Activated naive CD4-positive, alpha-beta T cell treated with anti-CD3 and anti-CD28 coated beads, Interleukin-2, amount 10 ng/mL, durations not matched to agents 7 days and 5 days (primary cell): ENCODE measurements at places on chromosomes 7 and 10.

DNA sequence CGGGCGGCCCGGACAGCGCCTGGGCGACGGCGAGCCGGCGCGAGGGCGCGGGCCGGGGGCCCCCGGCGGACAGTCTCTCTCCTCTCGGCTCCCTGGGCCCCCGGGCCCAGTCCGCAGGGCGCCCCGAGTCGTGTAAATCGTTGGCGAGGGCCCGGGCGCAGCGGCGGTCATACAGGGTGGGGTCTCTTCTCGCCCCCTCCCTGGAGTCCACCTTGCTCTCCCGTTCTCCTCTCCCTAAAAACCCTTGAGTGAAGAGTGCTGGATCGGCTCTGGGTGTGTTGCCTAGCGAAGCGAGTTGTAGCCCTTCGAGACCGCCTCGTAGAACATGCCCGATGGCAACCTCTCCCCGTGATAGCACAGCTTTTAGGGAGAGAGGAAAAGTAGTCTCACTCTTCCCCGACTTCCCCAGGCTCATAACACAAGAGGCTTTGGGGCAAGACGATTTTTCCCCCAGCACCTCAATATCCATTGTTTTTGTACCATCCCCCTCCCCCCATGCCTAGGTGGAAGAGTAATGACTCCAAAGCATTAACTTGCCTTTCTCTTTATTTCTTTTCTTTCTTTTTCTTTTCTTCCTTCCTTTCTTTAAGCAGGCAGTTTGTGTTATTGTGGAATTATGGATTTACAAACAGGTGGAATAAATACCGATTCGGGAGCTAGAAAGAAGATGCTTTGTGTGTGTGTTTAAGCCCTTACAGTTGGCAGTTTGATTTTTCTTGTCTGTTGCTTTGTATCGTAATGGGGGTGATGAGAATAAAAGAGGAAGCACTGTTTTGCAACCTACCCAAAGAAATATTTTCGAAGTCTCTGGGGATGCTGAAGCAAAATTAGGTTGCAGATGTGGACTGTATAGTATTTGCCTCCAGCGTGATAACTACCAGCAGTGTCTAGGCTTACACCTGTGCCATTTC lies 822 bp downstream of the SHOC2 start:
- DNase-seq: peak; percentile 31
- H3K4me3 ChIP-seq: peak overlapping the region; percentile 91
- peak overlapping the region; percentile 89 for H3K27ac ChIP-seq

- peak overlapping the region; percentile 78 for H3K4me3 ChIP-seq
- peaks cover 34% of the 10 kb centered on the region for H3K36me3 ChIP-seq
- peaks cover 86% of the 10 kb centered on the region for H3K4me1 ChIP-seq
- H3K27ac ChIP-seq: peak overlapping the region; percentile 85
- DNase-seq: peak; percentile 55
Measured at GRCh38 chr7:149872419-149873073, 1.2 kb upstream of the ATP6V0E2 start.

GRCh38 chr7:13949445-13949844 lies 40.0 kb downstream of the ETV1 start:
- H3K36me3 ChIP-seq: no peaks in the 10 kb centered on the region
- no peak overlapping the region for H3K27ac ChIP-seq
- no peak for DNase-seq
- H3K4me1 ChIP-seq: no peaks in the 10 kb centered on the region
- no peak overlapping the region for H3K4me3 ChIP-seq

- DNase-seq: no peak
- no peaks in the 10 kb centered on the region for H3K36me3 ChIP-seq
- H3K27me3 ChIP-seq: peaks cover 3% of the 10 kb centered on the region
- H3K4me3 ChIP-seq: no peak overlapping the region
- no peaks in the 10 kb centered on the region for H3K4me1 ChIP-seq
Measured at GRCh38 chr10:91552274-91553095, 80.4 kb downstream of the PPP1R3C start.

DNA sequence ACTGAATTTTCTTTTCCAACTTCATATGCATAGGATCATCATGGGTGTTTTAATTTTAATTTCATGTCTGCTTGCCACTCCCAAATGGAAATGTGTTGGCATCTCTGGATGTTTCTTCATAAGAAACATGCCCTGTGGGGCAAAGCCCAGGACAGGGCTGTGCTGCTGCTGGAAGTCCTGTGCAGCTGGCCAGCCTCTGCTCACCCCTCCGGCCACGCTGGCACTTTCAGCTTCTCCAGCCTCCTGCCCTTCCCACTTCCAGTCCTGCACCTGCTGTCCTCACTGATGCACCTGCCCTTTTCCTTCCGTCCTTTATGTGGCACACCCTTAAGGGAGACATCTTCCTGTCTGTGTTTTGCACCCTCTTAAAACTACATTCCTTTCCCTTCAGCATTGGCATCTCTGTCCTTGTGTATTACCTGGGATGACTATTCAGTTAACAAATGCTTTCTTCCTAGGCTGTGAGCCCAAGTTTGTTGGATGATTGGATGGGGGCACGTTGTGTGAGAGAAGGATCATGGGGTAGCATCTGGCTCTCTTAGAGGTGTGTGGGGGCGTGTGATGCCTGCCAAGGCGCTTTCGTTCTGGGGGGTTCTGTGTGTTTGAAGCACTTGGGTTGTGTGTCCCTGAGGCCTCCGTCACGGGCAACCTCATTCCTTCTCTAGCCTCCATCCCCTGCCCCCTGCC lies 56.8 kb downstream of the TCF7L2 start:
- no peaks in the 10 kb centered on the region for H3K36me3 ChIP-seq
- no peak for DNase-seq
- H3K27me3 ChIP-seq: peaks cover 88% of the 10 kb centered on the region
- peaks cover 22% of the 10 kb centered on the region for H3K4me1 ChIP-seq
- no peak overlapping the region for H3K4me3 ChIP-seq

- DNase-seq: no peak
- no peaks in the 10 kb centered on the region for H3K27me3 ChIP-seq
- H3K4me1 ChIP-seq: no peaks in the 10 kb centered on the region
- no peak overlapping the region for H3K27ac ChIP-seq
Measured at GRCh38 chr10:19941206-19941880, 125.1 kb downstream of the PLXDC2 start.
